Testis (tissue), 5 donors: ENCODE measurements at places on chromosomes 1 and 21. TPM values are rescaled to one million over a fixed set of nuclear protein-coding genes. Genes with fewer than 3 reads are reported as not detected.

Gene MRPL39
- polyA plus RNA-seq = 66.7 TPM

Gene PLEKHO1
- 283 TPM for polyA plus RNA-seq

Gene CELA3A
- not detected for polyA plus RNA-seq

Gene OR2L2
- polyA plus RNA-seq = 1.7 TPM

DNA sequence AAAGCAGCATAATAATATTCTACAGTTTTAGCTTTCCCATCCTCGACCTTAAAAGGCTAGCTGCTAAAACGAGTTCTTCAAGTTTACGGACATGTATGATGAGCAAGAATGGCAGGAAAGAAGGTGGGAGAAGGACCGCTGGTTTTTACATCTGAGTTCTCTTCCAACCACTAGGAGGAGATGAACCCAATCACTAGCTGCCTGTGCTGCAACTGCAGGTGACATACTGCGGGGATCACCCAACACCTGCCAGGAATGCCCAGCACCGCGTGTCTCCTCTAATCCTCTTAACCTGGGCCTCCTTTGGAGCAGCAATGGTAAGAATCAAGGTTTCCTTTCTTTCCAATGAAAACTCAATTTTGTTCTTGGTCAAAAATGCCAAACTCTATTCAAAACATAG, 23.5 kb downstream of the TOR3A start:
- DNase-seq = no peak

DNA sequence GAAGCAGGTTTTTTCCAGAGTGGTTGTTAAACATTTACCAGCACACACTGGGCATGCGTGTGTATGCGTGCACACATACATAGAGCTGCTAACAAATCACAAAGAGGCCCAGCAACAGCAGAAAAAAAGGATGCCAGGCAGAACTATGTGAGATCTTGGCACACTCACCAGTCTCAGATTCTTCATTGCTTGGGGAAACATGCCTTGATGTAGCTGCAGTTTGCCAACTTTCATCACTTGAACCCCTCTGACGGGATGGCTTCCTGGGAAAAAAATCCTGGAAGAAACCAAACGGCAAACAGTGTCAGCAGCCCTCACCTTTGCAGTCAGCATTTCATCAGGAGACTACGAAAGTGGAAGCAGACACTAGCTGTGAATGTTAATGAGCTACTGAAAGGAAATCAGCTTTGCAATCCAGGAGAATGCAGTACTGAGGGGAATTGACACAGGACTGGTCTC, 609.1 kb downstream of the KIF26B start:
- DNase-seq = no peak

- no peak for DNase-seq
These were observed 1067.0 kb downstream of the ADGRL2 start for GRCh38 chr1:82867781-82868180.
